ENCODE measurements at places on chromosomes 12 and 14.
A peak's percentile ranks its signal among the peaks of the same experiment; 100 is the strongest.

- H3K27ac ChIP-seq, result peak overlapping the region; percentile 77
- H3K27me3 ChIP-seq, result no peaks in the 10 kb centered on the region
- peak overlapping the region; percentile 85 for H3K4me3 ChIP-seq
- no peaks in the 10 kb centered on the region for H3K36me3 ChIP-seq
Measured at GRCh38 chr12:51023625-51024382, 2.4 kb downstream of the SLC11A2 start.

DNA sequence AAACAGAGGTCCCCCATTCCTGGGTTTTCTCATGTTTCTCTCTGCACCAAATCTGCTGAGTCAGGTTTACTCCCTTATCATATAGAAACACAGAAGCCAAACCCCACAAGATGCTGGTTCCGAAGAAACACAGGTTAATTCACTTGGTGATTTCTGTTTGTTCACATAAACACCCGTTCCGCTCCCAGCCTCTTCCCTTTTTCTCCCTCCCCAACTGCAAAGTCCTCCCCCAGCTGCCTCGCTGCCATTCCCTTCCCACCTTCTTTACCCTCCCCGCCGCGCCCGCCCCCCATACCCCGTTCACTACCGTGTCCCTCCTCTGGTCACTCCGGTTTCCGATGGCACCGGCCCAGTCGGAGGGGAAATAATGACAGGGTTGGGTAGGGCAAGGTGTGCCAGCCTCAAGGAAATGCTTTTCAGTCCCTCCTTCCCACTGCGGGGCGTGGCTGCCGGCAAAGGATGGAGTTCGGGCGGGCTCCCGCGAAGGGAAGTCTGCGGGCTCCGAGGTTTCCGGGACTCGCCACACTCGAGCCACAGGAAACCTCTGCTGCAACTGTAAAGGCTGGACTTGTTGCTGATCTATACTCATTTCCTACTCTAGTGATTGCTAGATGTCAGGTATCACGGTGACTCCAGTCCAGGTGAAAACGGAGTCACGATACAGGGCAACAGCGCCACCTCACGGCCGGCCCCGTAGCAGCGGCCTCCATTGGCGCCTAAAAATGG, at the start of gene STYK1:
TSS of gene STYK1 (minus strand) at position 394 of the 726 bp plus-strand sequence. CDS start 39,434 bp downstream, outside the sequence.
- no peaks in the 10 kb centered on the region for H3K27me3 ChIP-seq
- H3K4me3 ChIP-seq, result peak within 1 kb of the TSS; percentile 42
- DNase-seq, result peak; percentile 62
- peaks cover 20% of the 10 kb centered on the region for H3K4me1 ChIP-seq

- no peak for DNase-seq
- H3K27ac ChIP-seq, result no peak overlapping the region
Measured at GRCh38 chr14:80957613-80958012, 2.2 kb downstream of the TSHR start.

GRCh38 chr12:100967189-100967588, 172.6 kb downstream of the ANO4 start:
- H3K4me3 ChIP-seq, result no peak overlapping the region
- DNase-seq, result no peak
- H3K27ac ChIP-seq, result no peak overlapping the region
- H3K4me1 ChIP-seq, result no peaks in the 10 kb centered on the region
- no peaks in the 10 kb centered on the region for H3K27me3 ChIP-seq

GRCh38 chr12:59151243-59151642, 230.9 kb upstream of the LRIG3 start:
- H3K4me3 ChIP-seq, result no peak overlapping the region
- no peaks in the 10 kb centered on the region for H3K36me3 ChIP-seq
- no peaks in the 10 kb centered on the region for H3K27me3 ChIP-seq
- no peaks in the 10 kb centered on the region for H3K4me1 ChIP-seq
- DNase-seq, result no peak

DNA sequence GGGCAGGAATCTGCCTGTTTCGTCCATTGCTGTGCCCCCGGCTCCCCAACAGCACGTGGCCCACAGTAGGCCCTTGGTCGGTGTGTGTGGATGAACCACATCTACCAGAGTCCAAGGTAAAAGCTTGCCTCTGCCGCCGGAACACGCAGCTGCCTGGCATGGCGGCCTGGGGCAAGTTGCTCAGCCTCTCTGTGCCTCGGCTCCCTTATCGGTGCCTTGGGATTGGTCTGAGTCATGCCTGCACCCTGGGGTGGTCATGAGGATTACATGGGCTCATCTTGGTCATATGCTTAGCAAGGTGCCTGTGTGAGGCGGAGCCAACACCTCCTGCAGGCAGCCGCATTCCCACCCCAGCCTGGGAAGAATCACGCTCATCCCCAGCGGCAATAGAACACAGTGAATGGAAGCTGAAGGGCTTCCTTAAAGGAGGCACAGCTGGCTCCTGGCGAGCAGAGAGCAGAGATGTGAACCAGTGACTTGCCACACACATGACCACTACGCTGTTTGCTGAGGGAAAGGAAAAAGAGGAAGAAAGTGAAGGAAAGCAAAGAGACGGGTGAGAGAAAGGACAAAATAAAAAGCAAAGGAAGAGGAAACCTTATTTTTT, 5.5 kb upstream of the SCARB1 start:
- DNase-seq, result no peak
- H3K4me3 ChIP-seq, result peak overlapping the region; percentile 35
- H3K27me3 ChIP-seq, result no peaks in the 10 kb centered on the region
- peaks cover 14% of the 10 kb centered on the region for H3K4me1 ChIP-seq
- H3K27ac ChIP-seq, result no peak overlapping the region

GRCh38 chr14:49203676-49204075, 382.5 kb downstream of the RPS29 start:
- no peaks in the 10 kb centered on the region for H3K4me1 ChIP-seq
- H3K4me3 ChIP-seq, result no peak overlapping the region
- DNase-seq, result no peak
- H3K36me3 ChIP-seq, result no peaks in the 10 kb centered on the region

GRCh38 chr14:34338056-34338455, 124.0 kb downstream of the SPTSSA start:
- no peak overlapping the region for H3K27ac ChIP-seq
- H3K4me3 ChIP-seq, result no peak overlapping the region
- no peak for DNase-seq
- no peaks in the 10 kb centered on the region for H3K36me3 ChIP-seq
- H3K27me3 ChIP-seq, result no peaks in the 10 kb centered on the region
- H3K4me1 ChIP-seq, result no peaks in the 10 kb centered on the region

GRCh38 chr14:33643426-33644181, 307.3 kb downstream of the EGLN3 start:
- no peak overlapping the region for H3K27ac ChIP-seq
- no peaks in the 10 kb centered on the region for H3K36me3 ChIP-seq

DNA sequence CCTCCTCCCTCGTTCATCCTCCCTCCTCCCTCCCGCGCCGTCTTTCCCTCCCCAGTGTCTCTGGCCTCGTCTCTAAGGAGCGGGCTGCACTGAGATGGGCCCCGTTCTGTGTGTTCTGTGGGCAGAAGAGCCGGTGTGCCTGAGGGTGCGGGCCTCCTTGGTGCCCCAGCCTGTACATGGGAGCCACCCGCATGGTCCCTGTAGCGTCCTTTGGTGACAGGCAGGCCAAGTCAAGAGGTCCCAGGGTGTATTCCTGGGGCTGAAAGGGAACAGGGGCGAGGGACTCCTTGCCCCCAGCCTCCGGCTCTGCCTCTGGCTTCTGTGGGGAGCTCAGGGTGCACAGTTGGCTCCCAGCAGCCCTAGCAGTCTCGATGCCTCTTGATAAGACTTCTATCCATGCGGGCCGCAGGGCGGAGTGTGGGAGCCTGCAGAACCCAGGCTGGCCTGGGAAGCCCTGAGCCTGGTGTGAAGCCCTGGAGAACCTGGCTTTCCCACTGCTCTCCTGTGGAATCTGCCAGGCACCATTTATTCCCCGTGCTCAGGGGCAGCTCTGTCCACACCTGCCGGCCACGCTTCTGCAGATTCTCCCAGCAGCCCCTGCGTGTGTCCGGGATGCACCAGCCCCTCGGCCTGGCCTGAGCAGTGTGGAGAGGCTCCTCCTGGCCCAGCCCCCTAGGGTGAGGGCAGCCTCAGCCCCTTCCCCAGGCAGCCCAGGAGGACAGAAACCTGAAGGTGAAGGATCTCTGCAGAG, 181.3 kb downstream of the KIF26A start:
- no peak for DNase-seq
- no peaks in the 10 kb centered on the region for H3K36me3 ChIP-seq
- no peak overlapping the region for H3K4me3 ChIP-seq
- no peak overlapping the region for H3K27ac ChIP-seq
- H3K27me3 ChIP-seq, result no peaks in the 10 kb centered on the region
- H3K4me1 ChIP-seq, result no peaks in the 10 kb centered on the region

DNA sequence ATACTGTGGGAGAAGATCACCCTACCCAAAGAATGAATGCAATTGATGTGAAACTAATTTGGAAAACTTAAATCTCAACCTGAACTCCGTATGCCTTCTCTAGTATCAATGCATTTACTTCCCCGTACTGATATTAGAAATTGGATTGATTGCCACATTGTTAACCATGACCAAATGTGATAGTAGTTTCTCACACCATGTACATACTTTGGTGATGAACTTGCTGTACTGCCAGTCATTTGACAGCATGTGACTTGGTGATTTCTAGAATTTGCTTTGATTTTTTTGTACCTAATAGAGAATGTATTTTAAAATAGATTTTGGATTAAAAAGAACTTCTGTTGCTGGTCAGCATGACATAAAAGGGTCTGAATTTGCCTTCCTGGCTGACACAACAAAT, 579.8 kb upstream of the TMEM132C start:
- no peak for DNase-seq
- no peaks in the 10 kb centered on the region for H3K27me3 ChIP-seq
- H3K36me3 ChIP-seq, result no peaks in the 10 kb centered on the region
- H3K4me1 ChIP-seq, result no peaks in the 10 kb centered on the region
- no peak overlapping the region for H3K4me3 ChIP-seq

DNA sequence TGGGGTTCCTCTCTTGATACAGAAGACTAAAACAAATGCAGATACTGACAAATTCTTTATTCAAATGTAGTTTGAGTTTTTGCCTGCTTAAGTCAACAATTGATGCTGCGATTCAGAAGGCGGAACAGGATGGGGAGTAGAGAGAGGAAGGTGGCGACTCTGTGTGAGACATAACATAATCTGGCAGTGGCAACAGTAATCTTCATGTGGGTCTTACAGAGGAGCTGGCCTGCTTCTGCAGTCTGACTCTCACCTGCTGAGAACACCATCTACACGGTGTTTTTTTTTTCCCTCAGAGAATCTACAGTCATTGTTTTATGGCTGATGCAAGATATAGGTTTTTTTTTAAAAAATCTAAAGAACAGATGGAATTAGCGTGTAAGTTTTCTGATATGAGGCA, 10.1 kb downstream of the CCDC92 start:
- H3K4me3 ChIP-seq, result no peak overlapping the region
- H3K27me3 ChIP-seq, result no peaks in the 10 kb centered on the region
- no peak overlapping the region for H3K27ac ChIP-seq
- no peaks in the 10 kb centered on the region for H3K4me1 ChIP-seq
- H3K36me3 ChIP-seq, result no peaks in the 10 kb centered on the region

GRCh38 chr12:72832024-72832423, 559.9 kb downstream of the TRHDE start:
- no peak overlapping the region for H3K4me3 ChIP-seq
- no peak overlapping the region for H3K27ac ChIP-seq
- H3K4me1 ChIP-seq, result no peaks in the 10 kb centered on the region
- no peak for DNase-seq
- H3K27me3 ChIP-seq, result no peaks in the 10 kb centered on the region
- no peaks in the 10 kb centered on the region for H3K36me3 ChIP-seq

GRCh38 chr14:28297559-28297958, 469.0 kb upstream of the FOXG1 start:
- H3K4me3 ChIP-seq, result no peak overlapping the region
- no peaks in the 10 kb centered on the region for H3K27me3 ChIP-seq
- no peak for DNase-seq
- H3K27ac ChIP-seq, result no peak overlapping the region
- H3K36me3 ChIP-seq, result no peaks in the 10 kb centered on the region

DNA sequence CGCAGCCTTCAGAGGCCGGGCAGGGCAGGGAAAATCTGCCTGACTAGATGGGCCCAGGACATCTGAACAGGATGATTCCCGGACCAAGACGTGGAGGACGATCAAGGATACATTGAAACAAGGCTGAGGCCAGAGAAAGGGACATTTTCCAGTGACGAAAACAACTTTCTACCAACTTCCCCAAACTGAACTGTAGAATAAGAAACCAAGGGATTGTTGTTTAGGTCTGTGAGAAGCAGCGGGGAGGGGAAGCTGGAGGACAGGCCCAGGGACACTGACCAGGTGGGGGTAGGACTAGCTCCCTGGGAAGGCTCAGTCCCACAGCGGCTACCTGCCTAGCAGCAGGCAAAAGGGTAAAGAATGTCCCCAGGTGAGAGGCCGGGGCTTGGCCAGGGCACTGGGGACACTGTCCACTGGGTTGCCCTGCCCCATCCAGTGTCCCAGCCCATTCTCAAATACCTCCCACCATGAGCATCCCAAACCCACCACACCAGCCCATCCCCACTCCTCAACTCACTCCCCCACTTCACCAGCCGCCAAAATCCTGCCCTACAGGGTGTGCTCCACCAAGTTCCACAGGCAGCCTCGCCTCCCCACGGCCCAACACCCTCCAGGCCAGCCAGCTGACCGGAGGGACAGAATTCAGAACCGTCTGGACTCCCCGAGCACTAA, 995 bp downstream of the TNFRSF1A start:
- H3K27ac ChIP-seq, result peak overlapping the region; percentile 88
- H3K4me3 ChIP-seq, result peak overlapping the region; percentile 94
- H3K27me3 ChIP-seq, result no peaks in the 10 kb centered on the region
- peaks cover 7% of the 10 kb centered on the region for H3K36me3 ChIP-seq
- no peak for DNase-seq

DNA sequence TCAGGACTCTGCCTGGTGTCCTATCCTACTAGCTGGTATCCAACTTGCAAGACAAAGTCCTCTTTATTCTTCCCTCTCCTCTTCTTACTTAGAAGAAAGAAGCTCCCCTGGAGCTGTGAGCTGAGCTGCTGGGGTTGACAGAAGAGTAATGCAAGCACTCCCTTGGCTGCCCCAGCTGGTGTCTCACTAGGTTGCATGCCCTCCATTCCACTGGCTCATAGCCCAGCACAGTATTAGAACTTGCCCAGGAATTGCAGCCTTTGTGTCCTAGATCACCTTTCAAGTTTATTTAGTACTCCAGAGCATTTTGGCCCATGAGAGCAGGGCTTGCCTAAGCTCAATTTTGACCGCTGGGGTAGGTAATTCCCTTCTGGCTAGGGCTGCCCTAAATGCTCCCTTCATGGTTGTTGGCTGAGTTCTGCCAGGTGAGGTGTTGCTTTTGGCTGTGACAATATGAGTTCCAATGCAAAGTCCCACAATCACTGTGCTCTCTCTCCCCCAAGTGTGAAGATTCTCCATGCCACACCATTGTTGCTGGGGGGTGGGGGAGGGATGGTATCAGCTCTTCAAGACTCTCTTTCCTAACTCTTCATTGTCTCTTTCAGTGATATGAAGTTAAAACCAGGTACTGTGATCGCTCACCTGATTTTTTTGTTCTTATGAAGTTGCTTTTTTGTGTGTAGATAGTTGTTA, 317.4 kb upstream of the DDHD1 start:
- H3K4me3 ChIP-seq, result no peak overlapping the region
- H3K4me1 ChIP-seq, result no peaks in the 10 kb centered on the region
- H3K27ac ChIP-seq, result no peak overlapping the region
- no peaks in the 10 kb centered on the region for H3K27me3 ChIP-seq
- no peak for DNase-seq

- peaks cover 14% of the 10 kb centered on the region for H3K4me1 ChIP-seq
- no peaks in the 10 kb centered on the region for H3K36me3 ChIP-seq
- DNase-seq, result no peak
- H3K27me3 ChIP-seq, result peaks cover 31% of the 10 kb centered on the region
- H3K27ac ChIP-seq, result no peak overlapping the region
Measured at GRCh38 chr14:81437244-81437643, 37.1 kb upstream of the STON2 start.

- no peak overlapping the region for H3K27ac ChIP-seq
- no peak for DNase-seq
Measured at GRCh38 chr14:32408018-32408417, 78.9 kb downstream of the AKAP6 start.
